ENCODE measurements at places on chromosomes 11 and 22. TPM values are rescaled to one million over a fixed set of nuclear protein-coding genes. Genes with fewer than 3 reads are reported as not detected.
A peak's percentile ranks its signal among the peaks of the same experiment; 100 is the strongest.

MPPED2 gene
- total RNA-seq: 1.3 TPM

ACR gene
- 4.5 TPM for total RNA-seq

KRTAP5-8 gene
- not detected for total RNA-seq

TMPRSS13 gene
- total RNA-seq: 9.9 TPM

RIBC2 gene
- not detected for total RNA-seq

OR2AT4 gene
- total RNA-seq: not detected

C11orf97 gene
- total RNA-seq: not detected

GGT1 gene
- total RNA-seq: 131 TPM

- H3K36me3 ChIP-seq: no peaks in the 10 kb centered on the region
- no peak overlapping the region for H3K4me3 ChIP-seq
- peaks cover 9% of the 10 kb centered on the region for H3K4me1 ChIP-seq
- H3K27ac ChIP-seq: no peak overlapping the region
- H3K27me3 ChIP-seq: no peaks in the 10 kb centered on the region
Observed at GRCh38 chr11:35031867-35032266, 107.1 kb upstream of the CD44 start.

DNA sequence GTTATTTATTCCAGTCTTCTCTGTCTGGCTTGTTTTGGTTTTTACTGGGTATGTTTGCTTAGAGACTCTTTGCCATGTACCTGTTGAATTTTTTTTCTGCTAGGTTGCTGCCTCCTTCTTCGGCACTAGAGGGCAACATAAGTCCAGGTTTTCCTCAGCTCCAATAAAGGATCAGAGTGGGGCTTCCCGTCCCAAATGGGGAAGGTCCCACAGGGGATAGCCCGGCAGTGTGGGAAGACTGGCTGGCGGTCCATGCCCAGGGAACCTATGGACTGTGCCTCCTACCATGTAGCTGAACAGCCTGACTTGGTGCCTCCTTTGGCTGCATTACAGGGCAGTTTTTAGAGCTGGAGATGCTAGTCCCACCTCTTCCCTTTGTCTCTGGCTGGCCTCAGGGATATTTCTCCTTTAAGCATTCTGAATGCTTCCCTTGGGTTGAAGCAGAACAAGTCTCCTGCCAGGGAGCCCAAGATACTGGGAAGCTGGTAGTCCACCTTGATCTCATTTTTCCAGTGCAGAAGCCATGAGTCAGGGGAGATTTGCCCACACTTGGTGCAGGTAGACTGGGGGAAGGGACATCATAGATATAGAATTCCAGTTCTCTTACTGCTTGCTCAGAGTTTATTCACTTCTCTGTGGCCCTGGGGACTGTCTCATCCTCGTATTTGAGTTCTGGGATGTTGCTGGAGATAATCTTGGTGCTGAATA lies 60.2 kb downstream of the BRD1 start:
- H3K27ac ChIP-seq: no peak overlapping the region
- peaks cover 4% of the 10 kb centered on the region for H3K36me3 ChIP-seq
- H3K4me1 ChIP-seq: no peaks in the 10 kb centered on the region
- no peak overlapping the region for H3K4me3 ChIP-seq
- no peaks in the 10 kb centered on the region for H3K27me3 ChIP-seq

DNA sequence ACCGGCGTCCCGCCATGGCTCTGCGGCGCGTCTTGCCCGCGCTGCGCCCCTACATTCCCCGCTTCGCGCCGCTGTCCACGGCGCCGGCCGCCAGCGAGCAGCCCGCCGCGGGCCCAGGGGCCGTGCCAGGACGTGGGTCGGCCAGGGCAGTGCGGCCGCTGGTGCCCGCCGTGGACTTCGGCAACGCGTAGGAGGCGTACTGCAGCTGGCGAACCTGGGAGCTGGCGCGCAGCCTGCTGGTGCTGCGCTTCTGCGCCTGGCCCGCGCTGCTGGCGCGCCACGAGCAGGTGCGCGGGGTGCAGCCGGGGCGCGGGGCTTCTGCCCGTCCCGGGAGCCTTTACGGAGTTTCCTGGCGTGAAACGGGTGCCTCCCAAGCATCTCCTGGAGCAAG lies 20.1 kb downstream of the DGCR6L start:
- DNase-seq: peak; percentile 84
- peak overlapping the region; percentile 60 for H3K4me3 ChIP-seq
- no peaks in the 10 kb centered on the region for H3K4me1 ChIP-seq
- no peak overlapping the region for H3K27ac ChIP-seq

DNA sequence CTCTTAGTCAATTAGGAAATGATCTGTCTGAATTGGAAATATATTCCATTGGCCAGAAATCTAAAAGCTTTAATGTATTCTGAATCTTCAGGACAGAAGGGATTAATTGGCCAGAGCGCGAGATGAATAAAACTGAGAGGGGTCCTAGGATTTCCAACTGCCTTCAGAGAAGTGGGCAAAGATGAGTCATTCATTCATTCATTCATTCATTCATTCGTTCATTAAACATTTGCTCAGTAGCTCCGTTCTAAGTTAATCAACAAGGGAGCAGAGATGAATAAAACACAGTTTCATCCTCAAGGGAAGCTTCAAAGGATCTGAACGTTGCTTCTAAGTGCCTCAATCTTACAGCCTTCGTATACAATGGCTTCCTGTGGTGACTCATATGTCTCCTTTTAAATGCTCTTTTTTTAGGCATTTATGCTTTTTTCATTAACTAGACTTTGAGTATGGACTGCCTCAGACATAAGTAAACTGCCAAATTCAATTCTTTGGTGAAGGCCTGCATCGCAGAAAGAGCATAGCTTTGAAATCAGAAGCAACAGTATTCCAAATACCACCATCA lies 537.4 kb upstream of the CCDC90B start:
- H3K4me1 ChIP-seq: no peaks in the 10 kb centered on the region
- no peaks in the 10 kb centered on the region for H3K27me3 ChIP-seq
- no peaks in the 10 kb centered on the region for H3K36me3 ChIP-seq

DNA sequence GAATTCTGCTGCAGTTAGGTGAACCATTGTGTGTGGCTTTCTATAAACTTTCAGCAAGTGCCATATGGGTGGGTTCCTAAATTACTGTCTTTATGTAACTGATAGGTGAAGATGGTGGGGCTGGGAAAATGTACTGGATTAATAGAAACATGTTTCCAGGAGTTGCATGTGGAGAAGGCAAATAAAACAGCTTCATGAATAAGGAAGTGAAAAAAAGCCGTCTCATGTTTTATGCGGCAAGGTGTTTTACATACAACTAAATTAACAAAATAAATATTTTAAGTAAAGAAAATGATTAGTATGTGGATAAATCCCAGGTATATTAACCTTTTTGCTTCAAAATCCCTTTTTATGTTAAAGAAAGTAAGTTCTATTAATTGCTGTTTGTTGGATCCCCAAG lies 67.2 kb downstream of the EXT2 start:
- no peak overlapping the region for H3K27ac ChIP-seq
- no peak for DNase-seq
- no peak overlapping the region for H3K4me3 ChIP-seq
- no peaks in the 10 kb centered on the region for H3K4me1 ChIP-seq

DNA sequence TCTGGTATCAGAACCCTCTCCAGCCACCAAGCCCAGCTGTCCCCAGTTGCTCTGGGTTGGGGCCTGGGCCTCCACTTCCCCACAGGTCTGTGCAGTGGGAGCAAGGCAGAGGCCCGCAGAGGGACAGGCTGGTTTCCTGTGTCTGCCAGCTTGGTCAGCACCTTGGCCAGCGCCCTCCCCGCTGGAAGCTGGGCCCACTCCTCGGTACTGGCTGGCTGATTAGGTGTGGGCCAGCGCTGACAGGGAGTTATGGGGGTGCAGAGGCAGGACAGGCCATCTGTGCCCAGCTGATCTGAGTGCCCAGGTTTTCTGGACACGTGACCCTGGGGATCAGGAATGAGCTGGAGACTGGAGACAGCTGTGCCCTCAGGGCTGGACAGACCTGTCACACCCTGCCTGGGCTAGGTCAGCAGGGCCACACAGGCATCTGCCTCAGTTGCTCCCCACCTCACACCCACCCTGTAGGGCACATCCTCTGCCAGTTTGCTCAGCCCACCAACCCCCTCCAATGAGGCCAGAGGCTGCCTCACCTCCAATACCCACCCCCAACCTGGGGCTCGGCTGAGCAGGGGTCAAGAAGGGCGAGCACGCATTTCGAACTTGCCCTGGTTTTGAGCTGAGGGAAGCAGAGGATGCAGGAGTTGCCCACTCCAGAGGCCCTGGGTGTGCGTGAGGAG lies 175.3 kb downstream of the IGLL1 start:
- no peak for DNase-seq
- H3K27ac ChIP-seq: no peak overlapping the region
- no peaks in the 10 kb centered on the region for H3K36me3 ChIP-seq
- no peaks in the 10 kb centered on the region for H3K27me3 ChIP-seq
- no peak overlapping the region for H3K4me3 ChIP-seq

GRCh38 chr11:130854483-130854882 lies 61.8 kb downstream of the SNX19 start:
- no peak overlapping the region for H3K4me3 ChIP-seq
- no peak overlapping the region for H3K27ac ChIP-seq
- no peak for DNase-seq
- no peaks in the 10 kb centered on the region for H3K27me3 ChIP-seq
- H3K36me3 ChIP-seq: no peaks in the 10 kb centered on the region

DNA sequence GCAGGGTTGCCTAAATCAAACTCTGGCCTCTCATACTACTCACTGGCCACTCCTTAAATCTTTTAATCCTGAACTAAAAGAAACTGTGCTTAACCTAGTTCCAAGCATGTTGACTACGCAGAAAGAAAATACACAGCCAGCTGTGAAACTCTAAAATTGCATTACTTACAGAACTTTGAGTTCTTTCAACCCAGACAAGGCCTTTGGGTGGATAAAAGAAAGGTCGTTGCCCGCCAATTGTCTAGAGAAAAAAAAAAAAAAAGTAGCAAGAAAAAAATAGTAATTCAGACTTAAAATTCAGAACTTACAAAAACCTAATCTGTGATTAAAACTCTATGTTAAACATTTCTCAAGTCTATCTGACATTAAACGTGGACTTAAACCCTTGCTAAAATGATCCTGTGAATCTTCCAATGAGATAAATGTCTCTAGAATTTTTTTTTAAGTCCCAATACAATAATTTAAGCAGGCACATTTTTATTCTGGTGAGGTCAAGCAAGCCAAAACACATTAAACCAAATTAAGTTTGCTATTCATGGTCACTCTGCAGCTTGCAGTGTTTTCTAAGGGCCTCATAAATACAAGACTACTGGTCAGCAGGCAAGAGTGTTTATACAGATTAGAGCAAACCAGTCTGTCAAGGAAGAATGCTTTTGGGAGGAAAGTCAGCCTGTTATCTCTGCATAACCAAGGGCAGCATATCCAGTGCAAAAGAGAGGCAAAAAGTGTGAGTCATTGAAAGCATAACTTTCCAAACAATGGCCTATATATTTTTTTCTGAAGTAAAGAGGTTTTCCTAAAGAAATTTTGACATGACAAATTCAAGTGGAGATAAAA lies 29.5 kb upstream of the CCDC34 start:
- no peak for DNase-seq
- no peak overlapping the region for H3K27ac ChIP-seq
- H3K4me1 ChIP-seq: peaks cover 7% of the 10 kb centered on the region
- no peak overlapping the region for H3K4me3 ChIP-seq
- no peaks in the 10 kb centered on the region for H3K27me3 ChIP-seq

GRCh38 chr11:57513911-57514537 lies 1.5 kb downstream of the SLC43A1 start:
- H3K4me3 ChIP-seq: peak overlapping the region; percentile 97
- no peaks in the 10 kb centered on the region for H3K27me3 ChIP-seq
- H3K36me3 ChIP-seq: no peaks in the 10 kb centered on the region
- H3K4me1 ChIP-seq: peaks cover 12% of the 10 kb centered on the region

DNA sequence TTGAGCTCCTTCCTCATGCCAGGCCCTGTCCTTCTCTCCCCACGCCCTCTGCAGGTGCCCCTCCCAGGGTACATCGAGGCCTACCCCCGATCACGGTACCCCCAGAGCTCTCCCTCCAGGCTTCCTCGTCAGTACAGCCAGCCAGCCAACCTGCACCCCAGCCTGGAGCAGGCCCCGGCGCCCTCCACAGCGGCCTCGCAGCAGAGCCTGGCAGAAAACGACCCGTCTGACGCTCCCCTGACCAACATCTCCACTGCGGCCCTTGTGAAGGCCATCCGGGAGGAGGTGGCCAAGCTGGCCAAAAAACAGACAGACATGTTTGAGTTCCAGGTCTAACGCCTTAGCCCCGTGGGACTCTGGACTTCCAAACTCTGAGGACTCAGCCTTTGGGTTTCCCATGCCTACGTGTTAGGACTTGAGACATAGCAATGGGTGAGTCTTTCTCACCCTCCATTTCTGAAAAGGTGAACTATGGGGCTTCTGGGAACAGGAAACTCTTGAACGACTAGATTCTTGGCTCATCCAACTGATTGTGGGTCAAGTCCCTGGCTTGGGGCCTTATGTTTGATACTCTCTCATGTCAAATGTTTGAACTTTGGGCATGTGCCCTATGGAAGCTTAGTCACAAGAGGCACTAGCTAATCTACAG lies 32.7 kb downstream of the C11orf91 start:
- H3K4me3 ChIP-seq: no peak overlapping the region
- no peak for DNase-seq
- H3K27ac ChIP-seq: no peak overlapping the region
- no peaks in the 10 kb centered on the region for H3K4me1 ChIP-seq
- no peaks in the 10 kb centered on the region for H3K27me3 ChIP-seq

- peak; percentile 31 for DNase-seq
- peaks cover 72% of the 10 kb centered on the region for H3K4me1 ChIP-seq
- peak overlapping the region; percentile 98 for H3K27ac ChIP-seq
Observed at GRCh38 chr22:46051646-46052045, 74.7 kb upstream of the WNT7B start.

DNA sequence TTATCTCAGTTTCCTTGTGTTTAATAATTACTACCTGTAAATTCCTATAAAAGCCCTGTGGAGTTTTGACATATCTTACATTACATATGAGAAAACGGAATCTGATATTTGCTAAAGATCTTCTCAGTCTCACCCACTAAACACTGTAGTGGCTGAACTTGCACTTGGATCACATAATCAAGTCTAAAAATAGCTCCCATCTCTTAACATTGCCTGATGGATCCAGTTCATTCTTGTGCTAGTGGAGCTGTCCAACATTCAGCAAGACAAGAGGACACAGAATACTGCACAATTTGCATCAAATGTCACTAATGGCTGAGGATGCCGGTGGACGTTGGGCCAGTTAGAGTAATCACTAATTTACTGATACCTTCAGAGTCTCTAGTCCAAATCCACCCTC lies 569.9 kb upstream of the ANO5 start:
- H3K27me3 ChIP-seq: no peaks in the 10 kb centered on the region
- no peak for DNase-seq
- H3K4me1 ChIP-seq: no peaks in the 10 kb centered on the region

- H3K4me1 ChIP-seq: no peaks in the 10 kb centered on the region
- no peak overlapping the region for H3K4me3 ChIP-seq
- no peaks in the 10 kb centered on the region for H3K36me3 ChIP-seq
- DNase-seq: no peak
- H3K27ac ChIP-seq: no peak overlapping the region
Observed at GRCh38 chr11:59429924-59430516, 3.8 kb upstream of the OR5A2 start.

- H3K36me3 ChIP-seq: no peaks in the 10 kb centered on the region
- no peak overlapping the region for H3K4me3 ChIP-seq
- no peak for DNase-seq
- H3K27ac ChIP-seq: no peak overlapping the region
- no peaks in the 10 kb centered on the region for H3K4me1 ChIP-seq
Observed at GRCh38 chr11:107777110-107777509, 65.3 kb upstream of the SLN start.

- no peak overlapping the region for H3K4me3 ChIP-seq
- no peak overlapping the region for H3K27ac ChIP-seq
- no peaks in the 10 kb centered on the region for H3K4me1 ChIP-seq
Observed at GRCh38 chr11:73398132-73398526, 21.9 kb downstream of the RELT start.

All from upper lobe of right lung (tissue), 1 donor.